Glomerular endothelial cell (primary cell): ENCODE measurements at places on chromosomes 16 and 17. TPM values are rescaled to one million over a fixed set of nuclear protein-coding genes. Genes with fewer than 3 reads are reported as not detected.

Gene ZSCAN32
- 10.8 and 11.7 TPM in 2 replicates for total RNA-seq

Gene NOG
- 12.1 and 64.4 TPM in 2 replicates for total RNA-seq

DNA sequence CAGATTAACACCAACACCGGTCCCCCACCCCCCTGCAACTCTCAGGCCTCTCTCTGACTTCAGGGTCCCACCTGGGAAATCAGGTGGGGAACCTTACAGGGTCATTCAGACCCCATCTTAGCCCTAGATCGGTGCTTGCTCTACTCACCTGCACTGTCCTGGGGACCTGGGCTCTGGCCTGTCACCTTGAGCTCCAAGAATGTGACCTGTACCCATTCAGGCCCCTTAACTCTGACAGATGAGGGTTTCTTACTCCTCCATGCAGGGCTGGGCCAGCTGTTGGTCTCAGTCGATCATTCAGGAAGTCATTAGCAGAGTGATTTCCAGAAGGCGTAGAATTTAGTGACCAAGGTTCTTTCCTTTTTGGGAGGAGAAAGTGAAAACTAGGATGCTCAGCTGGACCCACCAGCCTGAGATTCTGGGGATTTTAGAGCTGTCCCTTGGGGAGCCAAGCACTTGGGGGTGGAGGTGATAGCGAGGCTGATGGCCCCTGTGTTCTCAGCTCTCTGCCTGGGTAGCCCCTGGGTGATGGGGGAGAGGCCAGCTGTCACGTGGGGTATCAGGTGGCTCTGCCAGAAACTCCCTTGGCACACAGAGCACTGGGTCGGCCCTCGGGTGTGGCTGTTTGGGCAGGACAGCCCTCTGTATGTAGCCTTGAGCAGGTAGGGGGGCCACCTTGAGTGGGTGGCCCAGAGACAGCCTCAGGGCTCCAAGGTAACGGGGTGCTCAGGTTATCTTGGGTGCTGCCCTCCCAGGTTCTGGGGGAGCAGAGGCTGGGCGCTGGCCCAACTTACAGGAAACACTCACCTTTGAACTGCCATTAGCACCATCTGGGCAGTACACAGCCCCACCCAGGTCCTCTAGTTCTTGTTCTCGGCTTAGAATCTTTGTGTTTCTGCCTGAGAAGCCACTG is 724 bp downstream of the MVP start:
- no peak for DNase-seq

- DNase-seq, result no peak
Measured at GRCh38 chr17:74757931-74758847, 9.8 kb downstream of the NHERF1 start.

- no peak for DNase-seq
Measured at GRCh38 chr16:26951950-26952349, 114.8 kb upstream of the C16orf82 start.

DNA sequence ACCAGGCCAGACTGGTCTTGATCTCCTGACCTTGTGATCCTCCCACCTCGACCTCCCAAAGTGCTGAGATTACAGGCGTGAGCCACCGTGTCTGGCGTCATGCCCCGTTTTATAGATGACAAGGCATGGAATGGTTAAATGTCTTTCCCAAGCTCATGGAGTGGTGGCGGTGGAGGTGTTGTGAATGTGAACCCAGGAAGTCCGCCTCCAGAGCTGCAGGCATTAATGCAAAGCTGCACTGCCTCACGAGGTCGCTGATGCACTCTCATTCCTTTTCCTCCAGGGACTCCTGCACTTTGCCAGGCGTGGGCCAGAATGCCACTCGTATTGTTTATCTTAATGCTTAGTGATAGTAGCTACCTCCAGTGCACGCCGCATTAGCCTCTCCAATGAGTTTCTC is 149.6 kb downstream of the WWOX start:
- no peak for DNase-seq

- no peak for DNase-seq
Measured at GRCh38 chr17:34252095-34252443, 3.0 kb upstream of the CCL2 start.

DNA sequence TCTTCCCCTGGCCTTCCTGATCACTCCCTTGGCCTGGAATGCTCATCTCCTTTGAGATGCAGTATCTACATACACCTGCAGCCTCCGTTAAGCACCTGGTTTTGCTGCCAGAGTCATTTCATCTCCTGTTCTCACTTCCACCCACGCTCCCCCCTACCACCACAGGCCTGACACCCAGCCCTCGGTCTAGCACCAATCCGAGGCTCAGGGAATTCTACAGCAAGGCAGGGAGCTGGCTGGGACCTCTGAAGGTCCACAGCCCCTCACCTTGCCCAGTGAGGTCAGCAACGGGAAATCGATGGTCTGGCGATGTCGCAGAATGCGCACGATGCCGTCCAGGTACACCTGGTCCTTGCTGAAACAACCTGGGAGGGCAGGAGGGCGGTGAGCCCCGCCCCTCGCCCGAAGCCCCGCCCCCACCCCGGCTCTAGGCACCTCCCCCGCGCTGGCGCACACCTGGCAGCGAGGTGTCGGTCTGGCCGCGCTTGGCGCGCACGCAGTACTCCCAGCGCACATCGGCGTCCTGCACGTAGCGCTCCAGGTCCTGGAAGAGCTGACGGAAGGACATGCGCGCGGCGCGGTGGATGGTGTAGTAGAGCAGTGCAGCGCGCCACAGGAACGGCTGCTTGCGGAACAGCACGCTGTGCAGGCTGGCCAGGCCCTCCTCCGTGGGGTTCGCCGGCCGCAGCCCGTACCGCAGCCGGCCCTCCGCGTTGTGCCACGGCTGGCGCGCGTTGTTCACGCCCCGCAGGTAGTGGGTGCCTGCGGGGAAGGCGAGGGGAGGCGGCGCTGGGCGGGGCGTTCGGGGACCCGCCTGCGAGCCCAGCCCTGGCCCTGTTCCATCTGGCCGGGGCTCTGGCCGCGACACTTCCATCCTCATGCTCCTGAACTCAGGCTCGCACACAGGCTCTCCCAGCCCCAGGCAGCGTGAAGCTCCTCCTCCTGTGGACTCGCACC is 5.7 kb downstream of the MATCAP1 start:
- no peak for DNase-seq

Gene GAST
- not detected in 2 replicates for total RNA-seq

DNA sequence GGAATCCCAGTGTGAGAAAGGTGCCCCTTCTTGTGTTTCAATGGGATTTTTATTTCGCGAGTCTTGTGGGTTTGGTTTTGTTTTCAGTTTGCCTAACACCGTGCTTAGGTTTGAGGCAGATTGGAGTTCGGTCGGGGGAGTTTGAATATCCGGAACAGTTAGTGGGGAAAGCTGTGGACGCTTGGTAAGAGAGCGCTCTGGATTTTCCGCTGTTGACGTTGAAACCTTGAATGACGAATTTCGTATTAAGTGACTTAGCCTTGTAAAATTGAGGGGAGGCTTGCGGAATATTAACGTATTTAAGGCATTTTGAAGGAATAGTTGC is 567 bp downstream of the UBB start:
- no peak for DNase-seq

Gene LPCAT2
- 15.6 and 28.5 TPM in 2 replicates for total RNA-seq

DNA sequence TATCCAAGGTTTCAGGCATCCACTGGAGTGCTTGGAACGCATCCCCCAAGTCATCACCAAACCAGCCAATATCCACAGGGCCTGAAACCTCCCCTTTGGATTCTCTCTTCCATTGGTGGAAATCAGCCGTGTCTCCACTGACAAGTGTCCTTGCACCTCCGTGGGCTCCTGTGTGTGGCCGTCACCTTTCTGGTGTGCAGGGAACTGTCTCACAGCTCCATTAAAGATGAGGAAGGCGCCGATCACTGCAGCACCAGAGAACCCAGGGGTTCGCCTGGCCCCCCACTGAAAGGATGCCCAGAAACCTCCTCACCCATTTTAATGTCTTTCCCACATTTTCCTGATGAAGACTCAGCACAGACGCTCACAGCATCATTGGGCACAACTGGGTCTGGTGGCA is 17.8 kb upstream of the METRNL start:
- DNase-seq, result no peak

Gene CCL1
- total RNA-seq, result not detected in 2 replicates

- DNase-seq, result no peak
Measured at GRCh38 chr17:82412535-82413520, 5.3 kb upstream of the HEXD start.

GRCh38 chr17:45408611-45409421 is 23.9 kb downstream of the ARHGAP27 start:
- no peak for DNase-seq

Gene FBXL19
- total RNA-seq, result 29.5 and 29.9 TPM in 2 replicates

DNA sequence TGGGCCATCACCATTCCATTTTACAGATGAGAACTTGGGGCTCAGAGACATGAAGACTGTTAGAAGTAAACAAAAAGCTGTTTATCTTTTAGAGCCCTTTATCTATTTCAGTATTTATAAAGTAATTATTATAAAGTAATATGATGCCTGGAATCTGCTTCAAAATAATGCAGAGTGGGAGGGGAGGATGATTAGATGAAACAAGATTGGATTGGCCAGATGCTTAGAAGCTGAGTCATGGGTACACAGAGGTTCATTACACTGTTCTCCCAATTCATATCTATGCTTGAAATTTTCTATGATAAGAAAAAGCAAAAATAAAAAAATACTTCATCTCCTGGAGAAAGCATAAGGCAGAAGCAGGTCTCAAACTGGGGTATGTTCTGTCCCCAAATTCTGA is 29.4 kb downstream of the TOM1L2 start:
- no peak for DNase-seq

Gene GAS2L2
- total RNA-seq, result not detected in 2 replicates

- no peak for DNase-seq
Measured at GRCh38 chr17:57142925-57143324, 57.9 kb downstream of the AKAP1 start.

GRCh38 chr16:51034481-51035109 is 116.5 kb downstream of the SALL1 start:
- DNase-seq, result no peak

DNA sequence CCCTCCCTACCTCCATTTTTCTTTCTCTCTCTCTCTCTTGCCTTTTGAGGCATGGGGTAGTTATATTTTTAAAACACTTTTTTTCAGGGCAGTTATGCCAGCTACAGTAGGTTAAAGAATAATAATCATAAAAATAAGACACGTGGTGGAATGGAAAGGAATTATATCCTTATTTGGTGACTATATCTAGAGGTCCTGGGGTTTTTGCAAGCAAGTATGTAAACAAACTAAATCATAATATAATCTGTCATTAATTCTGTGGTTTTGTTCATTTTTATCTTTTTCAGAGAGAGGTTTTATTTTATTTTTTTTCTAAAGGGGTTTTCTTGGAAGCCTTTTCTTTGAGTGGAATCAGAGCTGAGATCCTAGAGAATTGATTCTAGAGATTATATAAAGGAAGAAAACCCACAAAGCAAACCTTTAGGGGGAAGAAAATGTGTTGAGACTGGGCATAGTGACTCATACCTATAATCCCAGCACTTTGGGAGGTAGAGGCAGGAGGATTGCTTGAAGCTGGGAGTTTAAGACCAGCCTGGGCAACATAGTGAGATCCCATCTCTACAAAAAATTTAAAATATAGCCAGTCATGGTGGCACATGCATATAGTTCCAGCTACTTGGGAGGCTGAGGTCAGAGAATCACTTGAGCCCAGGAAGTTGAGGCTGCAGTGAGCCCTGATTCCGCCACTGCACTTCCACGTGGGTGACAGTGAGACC is 53.2 kb downstream of the NQO1 start:
- no peak for DNase-seq

Gene MPP3
- 3.6 and 4.1 TPM in 2 replicates for total RNA-seq

Gene FSCN2
- total RNA-seq, result 0.29 and 0.64 TPM in 2 replicates

DNA sequence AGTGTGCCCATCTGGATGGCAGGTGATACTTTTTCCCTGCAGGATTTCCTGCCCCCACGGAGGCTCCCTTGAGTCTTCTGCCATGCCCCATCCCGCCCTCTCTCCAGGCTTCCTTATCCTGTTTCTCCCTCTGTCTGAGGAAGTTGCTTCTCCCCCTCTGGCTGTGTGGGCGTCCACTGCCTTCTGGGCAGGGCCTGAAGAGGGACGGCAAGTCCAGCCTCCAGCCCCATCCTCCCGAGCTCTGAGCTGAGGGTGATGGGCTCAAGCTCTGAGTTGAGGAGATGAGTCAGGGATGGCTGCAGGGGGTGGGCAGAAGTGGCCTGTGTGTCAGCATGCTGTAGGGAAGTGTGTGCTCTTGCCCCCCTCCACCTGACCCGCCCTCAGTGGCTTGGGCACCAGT is 14.2 kb upstream of the RAP1GAP2 start:
- no peak for DNase-seq

Gene FGF11
- total RNA-seq, result 0.44 and 0.88 TPM in 2 replicates

DNA sequence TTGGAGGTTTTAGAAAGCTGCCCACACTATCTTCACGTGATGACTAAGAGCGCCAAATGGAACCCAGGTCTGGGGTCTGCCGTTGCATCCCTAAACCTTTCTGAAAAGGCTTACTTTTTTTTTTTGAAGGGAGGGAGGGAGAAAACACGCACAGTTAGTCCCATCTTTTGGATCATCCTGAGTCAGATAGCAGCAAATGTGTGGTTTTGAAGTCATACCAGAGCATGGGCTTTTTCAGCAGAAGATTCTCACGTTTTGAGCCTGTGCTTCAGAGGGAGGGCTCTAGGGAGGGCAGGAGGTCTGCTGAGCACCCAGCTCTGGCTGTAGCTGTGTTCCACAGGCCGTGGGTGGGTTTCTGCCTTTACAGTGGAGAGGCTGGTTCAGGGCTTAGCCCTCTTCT is 194.7 kb downstream of the SNX29 start:
- no peak for DNase-seq

Gene ALDH3A1
- total RNA-seq, result not detected in 2 replicates

DNA sequence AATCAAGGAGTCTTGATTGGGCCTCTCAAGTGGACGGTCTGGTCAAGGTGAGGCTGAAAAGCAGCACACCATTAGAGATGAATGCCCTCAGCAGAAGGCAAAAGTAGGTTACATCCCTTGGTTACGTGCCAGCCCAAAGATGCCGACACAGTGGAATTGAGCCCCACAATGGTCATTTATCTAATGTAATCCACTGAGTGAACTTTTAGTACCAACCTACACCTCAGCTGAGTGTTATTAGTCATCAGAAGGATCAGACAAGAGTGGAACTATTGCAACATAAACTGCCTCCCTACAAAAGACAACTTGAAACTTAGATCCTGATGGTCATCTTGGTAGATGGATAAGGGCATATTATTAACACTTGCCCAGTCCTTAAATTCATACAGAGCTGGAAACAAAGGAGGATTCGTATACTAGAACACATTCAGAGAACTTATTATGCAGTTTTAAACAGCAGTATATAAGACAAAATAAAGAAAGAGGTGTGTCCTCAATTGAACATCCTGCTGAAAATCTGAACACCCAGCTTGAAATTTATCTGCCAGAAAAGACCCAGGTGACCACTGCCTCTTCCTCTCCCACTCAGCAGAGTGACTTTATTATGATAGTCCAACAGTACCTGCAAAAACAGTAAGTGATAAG is 2.8 kb downstream of the DCUN1D3 start:
- no peak for DNase-seq

GRCh38 chr17:10751563-10751962 is 21.7 kb upstream of the TMEM220 start:
- DNase-seq, result no peak

DNA sequence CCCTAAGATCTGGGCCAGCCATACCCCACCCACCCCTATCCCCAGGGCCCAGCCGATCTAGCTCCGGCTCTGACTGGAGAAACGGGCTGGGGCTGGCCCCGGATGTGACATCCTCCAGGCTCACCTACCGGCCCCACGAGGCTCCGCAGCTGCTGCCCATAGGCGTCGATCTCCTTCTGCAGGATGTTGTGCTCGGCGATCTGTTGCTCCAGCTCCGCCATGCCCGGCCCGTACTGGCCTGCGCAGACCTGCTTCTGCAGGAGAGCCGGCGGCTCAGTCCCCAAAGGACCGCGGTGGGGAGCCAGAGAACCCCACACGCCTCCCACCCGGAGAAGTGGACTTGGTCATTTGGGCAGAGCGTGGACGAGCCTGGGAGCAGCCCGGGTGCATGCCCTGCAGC is 4.8 kb downstream of the EVPL start:
- no peak for DNase-seq

GRCh38 chr17:22695228-22695619 is 1002.9 kb downstream of the KCNJ18 start:
- no peak for DNase-seq

Gene EME1
- total RNA-seq, result 2.7 and 3.9 TPM in 2 replicates

Gene MRC2
- 91.1 and 105 TPM in 2 replicates for total RNA-seq
